ENCODE measurements at places on chromosomes 16 and 17.

GRCh38 chr16:50509521-50510341 is 38.5 kb upstream of the NKD1 start:
- H3K27ac ChIP-seq, result no peak overlapping the region
- DNase-seq, result peak; percentile 14
- no peaks in the 10 kb centered on the region for H3K36me3 ChIP-seq
- no peak overlapping the region for H3K4me3 ChIP-seq
- no peaks in the 10 kb centered on the region for H3K27me3 ChIP-seq

- no peak overlapping the region for H3K4me3 ChIP-seq
- peaks cover 18% of the 10 kb centered on the region for H3K36me3 ChIP-seq
- no peaks in the 10 kb centered on the region for H3K4me1 ChIP-seq
- H3K27ac ChIP-seq, result no peak overlapping the region
- no peak for DNase-seq
- H3K27me3 ChIP-seq, result no peaks in the 10 kb centered on the region
These were observed 101.9 kb downstream of the LITAF start for GRCh38 chr16:11484691-11485258.

DNA sequence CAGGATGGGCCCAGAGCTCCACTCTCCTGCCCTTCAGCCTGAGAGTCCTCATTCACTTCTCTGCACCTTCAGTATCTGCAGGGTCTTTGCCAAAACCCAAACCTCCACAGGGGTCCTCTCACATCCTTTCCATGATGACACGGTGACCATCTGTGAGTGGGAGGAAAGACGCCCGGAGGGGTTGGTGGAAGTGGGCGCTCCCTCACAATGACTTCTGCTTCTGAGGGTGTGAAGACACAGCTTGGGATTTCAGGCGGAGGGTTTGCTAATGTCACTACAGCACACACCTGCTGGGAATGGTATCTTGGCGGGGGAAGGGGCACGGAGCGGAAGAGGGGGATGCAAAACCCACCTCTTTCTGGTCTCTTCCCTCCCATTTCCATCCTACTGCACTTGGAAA is 115.1 kb upstream of the SDK2 start:
- H3K4me1 ChIP-seq, result no peaks in the 10 kb centered on the region
- no peaks in the 10 kb centered on the region for H3K36me3 ChIP-seq
- no peak overlapping the region for H3K4me3 ChIP-seq

DNA sequence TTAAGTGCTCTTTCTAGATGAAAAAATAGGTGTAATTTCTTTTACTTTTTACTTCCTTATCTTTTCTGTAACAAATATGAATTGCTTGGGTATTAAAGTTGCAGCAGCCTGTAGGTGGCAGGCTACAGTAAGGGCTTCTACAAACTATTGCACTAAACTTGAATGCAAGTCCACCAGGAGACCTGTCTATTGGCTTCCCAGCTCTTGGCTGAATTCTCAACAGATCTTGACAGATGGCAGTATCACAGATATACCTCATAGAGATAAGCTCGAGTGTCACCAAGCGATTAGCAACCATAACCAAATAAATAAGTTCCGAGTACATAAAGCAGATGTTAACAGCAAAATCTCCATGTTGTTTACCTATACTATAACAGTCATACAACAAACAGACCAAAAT is 5.9 kb downstream of the BBS2 start:
- H3K27me3 ChIP-seq, result no peaks in the 10 kb centered on the region
- no peak overlapping the region for H3K4me3 ChIP-seq
- no peak for DNase-seq
- peak overlapping the region; percentile 98 for H3K27ac ChIP-seq
- H3K4me1 ChIP-seq, result no peaks in the 10 kb centered on the region
- peaks cover 3% of the 10 kb centered on the region for H3K36me3 ChIP-seq

DNA sequence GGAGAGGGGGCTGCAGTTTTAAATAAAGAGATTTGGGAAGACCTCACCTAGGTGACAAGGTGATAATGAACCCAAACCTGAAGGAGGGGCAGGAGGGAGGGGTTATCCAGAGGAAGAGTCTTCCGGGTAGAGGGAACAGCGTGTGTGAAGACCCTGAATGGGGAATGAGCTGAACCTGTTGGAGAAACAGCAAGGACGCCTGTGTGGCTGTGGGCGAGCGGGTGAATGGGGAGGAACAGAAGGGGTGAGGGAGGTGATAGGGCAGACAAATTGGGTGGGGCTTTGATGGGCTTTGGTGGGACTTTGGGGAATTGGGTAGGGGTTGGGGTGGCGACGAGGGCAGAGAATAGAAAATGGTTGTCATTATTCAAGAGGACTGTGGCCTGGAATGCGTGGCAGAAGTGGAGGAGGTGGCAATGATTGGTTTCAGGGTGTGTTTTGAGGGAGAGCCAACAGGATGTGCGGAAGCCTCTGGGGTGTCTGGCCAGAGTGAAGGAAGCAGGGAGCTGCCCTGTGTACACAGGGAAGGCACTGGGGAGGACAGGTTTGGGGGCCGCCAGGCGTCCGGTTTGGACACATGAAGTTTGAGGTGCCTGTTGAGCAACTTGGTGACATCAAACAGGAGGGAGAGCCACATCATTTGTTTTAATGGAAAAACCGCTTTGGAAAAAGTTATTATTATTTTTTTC is 48.7 kb downstream of the NKD1 start:
- no peak overlapping the region for H3K4me3 ChIP-seq
- DNase-seq, result no peak
- H3K27ac ChIP-seq, result no peak overlapping the region
- H3K4me1 ChIP-seq, result peaks cover 7% of the 10 kb centered on the region
- no peaks in the 10 kb centered on the region for H3K36me3 ChIP-seq

DNA sequence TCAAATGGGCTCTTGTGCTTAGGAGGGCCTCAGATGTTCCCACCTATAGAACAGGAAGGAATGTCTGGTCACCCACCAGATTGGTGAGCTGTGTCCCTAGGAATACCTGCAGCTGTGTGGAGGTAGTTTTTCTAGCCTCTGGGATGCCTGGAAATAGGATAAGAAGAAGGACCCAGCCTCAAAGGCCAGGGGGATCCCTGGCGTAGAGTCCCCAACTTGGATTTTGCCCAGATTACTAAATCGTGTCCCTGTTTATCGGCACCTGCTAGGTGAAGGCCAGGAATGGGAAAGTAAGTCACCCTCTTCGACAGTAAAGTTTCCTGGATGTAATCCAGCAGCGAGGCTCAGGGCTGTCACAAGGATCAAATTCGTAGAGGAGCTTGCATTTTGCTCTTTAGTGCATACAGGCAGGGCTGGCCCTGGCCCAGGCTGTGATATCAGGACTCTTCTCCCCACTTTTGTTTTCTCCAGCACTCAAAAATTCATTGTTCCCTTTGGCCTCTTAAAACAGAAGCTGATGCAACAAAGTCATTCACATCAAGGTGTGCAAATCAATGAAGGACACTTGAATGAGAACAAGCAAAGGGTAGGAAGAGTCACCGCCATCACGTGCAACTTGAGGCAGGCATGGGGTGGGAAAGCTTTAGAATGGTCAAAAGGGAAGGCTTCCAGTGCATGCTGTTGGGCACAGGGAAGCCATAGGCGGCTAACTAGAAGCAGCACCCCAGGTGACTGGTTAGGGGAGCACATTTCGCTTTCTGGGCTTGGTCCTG is 7.5 kb downstream of the SLC13A2 start:
- no peak for DNase-seq
- no peaks in the 10 kb centered on the region for H3K36me3 ChIP-seq
- H3K4me3 ChIP-seq, result no peak overlapping the region
- H3K27me3 ChIP-seq, result no peaks in the 10 kb centered on the region

DNA sequence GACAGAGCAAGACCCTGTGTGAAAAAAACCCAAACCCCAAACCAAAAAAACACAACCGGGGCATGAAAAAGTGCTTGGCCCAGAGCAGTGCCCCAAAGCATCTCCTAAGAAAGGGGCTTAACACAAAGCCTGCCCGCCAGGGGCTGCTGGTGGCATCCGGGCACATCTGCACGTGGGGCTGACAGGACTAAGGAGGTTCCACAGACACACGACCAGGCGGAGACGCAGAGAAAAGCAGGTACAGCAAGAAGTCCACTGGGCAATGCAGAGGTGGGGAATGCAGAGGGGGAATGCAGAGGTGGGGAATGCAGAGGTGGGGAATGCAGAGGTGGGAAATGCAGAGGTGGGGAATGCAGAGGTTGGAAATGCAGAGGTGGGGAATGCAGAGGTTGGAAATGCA is 109.2 kb downstream of the ZNF778 start:
- no peak for DNase-seq
- H3K27ac ChIP-seq, result no peak overlapping the region
- H3K4me1 ChIP-seq, result peaks cover 66% of the 10 kb centered on the region
- H3K36me3 ChIP-seq, result no peaks in the 10 kb centered on the region
- no peak overlapping the region for H3K4me3 ChIP-seq
